ENCODE measurements at places on chromosomes 11 and 22. TPM values are rescaled to one million over a fixed set of nuclear protein-coding genes. Genes with fewer than 3 reads are reported as not detected.

- DNase-seq: no peak
These were observed 532.8 kb downstream of the BRD1 start for GRCh38 chr22:49294656-49295464.

- no peak for DNase-seq
These were observed 6.3 kb downstream of the GRK2 start for GRCh38 chr11:67272327-67273259.

- DNase-seq: no peak
These were observed 22.3 kb upstream of the MICAL2 start for GRCh38 chr11:12088047-12088481.

GRCh38 chr11:61632096-61632495 lies 48.1 kb upstream of the DAGLA start:
- DNase-seq: no peak

DNA sequence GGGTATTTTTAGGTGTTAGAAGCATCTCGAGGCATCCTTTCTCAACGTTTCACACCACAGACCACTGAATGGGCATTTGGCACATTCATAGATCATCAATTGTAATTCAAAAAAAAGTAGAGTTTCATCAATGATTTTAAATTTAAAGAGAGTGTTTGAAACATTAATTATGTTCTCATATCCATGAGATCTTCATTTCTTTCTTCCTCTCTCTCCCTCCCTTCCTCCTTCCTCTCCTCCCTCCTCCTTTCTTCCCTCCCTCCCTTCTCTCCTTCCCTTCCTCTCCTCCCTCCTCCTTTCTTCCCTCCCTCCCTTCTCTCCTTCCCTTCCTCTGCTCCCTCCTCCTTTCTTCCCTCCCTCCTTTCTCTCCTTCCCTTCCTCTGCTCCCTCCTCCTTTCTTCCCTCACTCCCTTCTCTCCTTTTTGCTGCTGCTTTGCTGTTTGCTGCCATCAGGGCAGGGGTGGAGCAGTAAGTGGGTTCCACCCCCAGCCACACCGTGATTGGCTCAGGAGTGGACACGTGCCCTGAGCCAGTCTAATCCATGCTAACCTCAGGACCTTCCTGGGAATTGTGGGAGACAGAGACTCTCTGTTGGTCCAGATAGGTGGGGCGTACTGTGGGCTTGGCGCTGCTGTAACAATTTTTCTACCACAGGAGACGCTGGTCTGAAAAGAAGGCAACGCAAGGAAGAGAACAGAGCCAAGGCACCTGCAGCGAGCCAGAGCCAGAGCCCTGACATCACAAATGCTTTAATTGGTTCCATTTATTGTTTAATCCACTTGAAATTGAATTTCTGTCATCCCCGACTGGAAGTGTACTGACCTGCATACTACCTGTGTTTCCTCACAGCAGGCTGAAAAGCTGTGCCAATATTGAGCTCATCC lies 33.7 kb upstream of the APOBEC3A start:
- DNase-seq: no peak

DNA sequence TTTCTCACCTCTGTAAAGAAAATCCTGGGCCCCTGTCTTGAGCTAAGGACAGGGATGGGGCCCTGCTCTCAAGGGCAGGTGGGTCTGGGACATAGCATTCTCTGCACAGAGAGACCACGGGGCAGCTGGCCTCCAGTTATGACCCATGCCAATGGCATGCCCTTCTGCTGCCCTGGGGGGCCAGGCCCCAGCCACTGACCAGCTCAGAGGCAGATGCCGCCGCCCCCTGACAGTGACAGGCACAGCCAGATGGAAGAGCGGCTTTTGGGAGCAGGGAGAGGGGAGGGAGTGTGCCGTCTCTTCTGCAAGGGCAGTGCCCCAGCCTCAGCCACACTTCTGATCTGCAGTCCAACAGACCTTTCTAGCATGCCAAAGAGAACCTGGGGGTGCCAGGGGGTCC lies 114.8 kb upstream of the NAV2 start:
- DNase-seq: no peak

DNA sequence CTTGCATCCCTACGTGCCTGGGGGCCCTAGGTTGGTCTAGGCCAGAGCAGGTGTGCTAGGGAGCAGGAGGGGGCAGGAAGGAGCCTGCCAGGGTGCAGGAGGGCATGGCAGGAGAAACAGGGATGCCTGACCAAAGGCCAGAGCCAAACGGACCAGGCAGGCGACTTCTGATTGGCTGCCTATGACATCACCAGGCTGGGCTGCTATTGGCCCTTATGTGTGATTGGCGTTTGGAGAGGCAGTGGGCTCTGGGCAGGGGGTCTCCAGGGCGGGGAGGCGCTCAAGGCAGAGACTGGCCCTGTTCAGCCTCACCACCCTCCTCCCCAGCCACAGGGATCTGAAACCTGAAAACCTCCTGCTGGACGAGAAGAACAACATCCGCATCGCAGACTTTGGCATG lies 44.4 kb downstream of the MOB2 start:
- no peak for DNase-seq

DNA sequence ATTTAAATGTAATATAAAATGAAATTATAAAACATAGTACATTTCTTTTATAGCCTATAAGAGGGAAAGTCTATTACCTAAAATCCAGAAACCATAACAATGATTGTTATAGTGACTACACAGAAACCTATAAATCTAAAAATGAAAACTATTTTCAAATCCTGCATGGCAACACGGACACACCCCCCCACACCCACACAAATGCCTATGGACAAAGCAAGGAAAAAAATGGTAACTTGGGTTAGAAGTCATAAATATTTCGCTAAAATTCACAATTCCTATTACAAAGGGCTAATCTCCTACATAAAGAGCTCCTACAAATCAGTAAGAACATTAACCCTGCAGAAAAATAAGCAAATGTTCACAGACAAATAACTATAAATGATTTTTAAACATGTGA lies 56.4 kb downstream of the GAB2 start:
- DNase-seq: no peak

The IL17REL gene
- not detected for total RNA-seq

All from naive thymus-derived CD4-positive, alpha-beta T cell (primary cell).